ENCODE measurements at places on chromosomes 1 and 21.
A peak's percentile ranks its signal among the peaks of the same experiment; 100 is the strongest.

- DNase-seq: peak; percentile 79
Measured at GRCh38 chr1:235011064-235011598, 117.5 kb downstream of the TOMM20 start.

DNA sequence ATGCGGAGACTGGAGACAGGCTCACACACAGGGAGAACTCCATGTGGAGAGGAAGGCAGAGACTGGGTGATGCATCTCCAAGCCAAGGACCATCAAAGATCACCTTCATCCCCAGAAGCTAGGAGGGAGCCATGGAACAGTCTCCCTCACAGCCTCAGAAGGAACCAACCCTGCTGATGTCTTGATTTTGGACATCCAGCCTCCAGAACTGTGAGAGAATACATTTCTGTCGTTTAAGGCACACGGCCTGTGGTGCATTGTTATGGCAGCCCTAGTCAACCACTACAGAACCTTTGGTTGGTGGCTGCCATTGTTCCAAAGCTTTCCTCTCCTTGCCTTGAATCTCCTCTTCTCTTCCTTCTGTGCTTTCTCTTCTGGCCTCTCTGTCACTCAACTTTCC is 64.0 kb downstream of the BACH1 start:
- no peak for DNase-seq

GRCh38 chr1:155175927-155176371 is 2.3 kb downstream of the TRIM46 start:
- DNase-seq: no peak

GRCh38 chr1:245990315-245991022 is 516.6 kb downstream of the SMYD3 start:
- no peak for DNase-seq

DNA sequence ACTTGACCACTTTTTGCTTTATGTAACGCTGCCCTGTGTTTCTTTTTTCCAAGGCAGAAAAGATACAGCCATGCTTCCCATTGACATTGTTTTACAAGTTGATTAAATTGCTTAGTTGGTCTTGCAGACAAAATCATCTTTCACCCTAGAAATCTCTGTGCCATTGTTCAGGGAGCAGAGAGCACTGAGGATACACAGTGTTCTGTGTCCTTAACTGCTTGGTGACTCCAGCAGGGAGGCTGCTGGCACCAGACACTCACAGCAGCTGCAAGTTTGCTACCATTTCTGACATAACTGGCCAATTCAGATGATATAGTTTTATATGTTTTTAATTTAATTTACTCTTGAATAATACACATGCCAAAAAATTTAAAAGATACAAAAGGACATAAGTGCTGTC is 118.7 kb downstream of the RGS2 start:
- no peak for DNase-seq

- DNase-seq: no peak
Measured at GRCh38 chr21:43203591-43203990, 34.8 kb downstream of the CRYAA start.

GRCh38 chr1:38134294-38134755 is 87.7 kb upstream of the POU3F1 start:
- no peak for DNase-seq

GRCh38 chr21:46459024-46459355 is 299 bp downstream of the DIP2A start:
- no peak for DNase-seq
